Left ventricle myocardium superior (tissue), 1 donor: ENCODE measurements at places on chromosomes 12 and 14. TPM values are rescaled to one million over a fixed set of nuclear protein-coding genes. Genes with fewer than 3 reads are reported as not detected.

DNA sequence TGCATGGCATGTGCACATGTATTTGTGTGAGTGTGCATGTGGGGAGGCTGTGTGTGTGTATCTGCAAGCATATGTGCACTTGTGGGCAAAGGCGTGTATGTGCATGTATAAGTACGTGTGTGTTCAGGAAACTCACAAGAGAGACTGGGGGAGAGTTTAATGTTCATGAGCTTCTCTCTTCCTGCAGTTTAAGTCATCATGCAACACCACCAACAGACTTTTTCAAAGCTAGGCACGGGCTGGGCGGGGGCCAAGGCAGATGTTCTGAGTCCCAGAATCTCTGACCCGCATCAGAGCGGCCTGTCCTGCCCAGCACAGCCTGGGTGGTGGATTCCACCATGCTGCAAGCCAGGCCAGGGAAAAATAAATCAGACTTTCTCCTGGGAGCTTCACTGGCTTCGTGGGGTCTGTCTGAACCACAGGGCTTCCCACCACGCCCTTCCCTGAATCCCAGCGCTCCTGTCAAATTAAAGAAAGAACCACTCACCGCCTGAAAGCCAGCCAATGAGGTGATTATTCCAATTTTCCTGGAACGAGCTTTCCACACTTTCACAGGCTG lies 75.7 kb downstream of the PITPNM2 start:
- DNase-seq, result peak; percentile 58

DNA sequence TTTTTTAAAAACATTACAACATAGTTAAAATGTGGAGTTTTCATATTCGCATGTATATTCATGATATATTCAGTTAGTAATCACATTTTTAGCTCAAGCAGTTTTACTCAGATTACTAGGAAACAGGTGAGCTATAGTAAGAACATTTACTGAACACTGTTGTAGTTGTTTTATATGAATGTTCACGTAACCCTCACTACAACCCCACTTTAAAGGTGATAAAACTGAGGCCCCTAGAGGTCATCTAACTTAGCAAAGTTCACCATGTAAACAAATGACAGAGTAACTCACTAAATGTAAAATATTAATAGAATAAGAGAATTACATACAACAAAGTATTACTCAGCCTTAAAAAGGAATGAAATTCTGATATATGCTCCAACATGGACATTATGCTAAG lies 26.0 kb downstream of the RPAP3 start:
- no peak for DNase-seq

CLECL1 gene
- not detected for total RNA-seq

FBLN5 gene
- 61.7 TPM for total RNA-seq

ARHGEF25 gene
- 11.9 TPM for total RNA-seq

- DNase-seq, result no peak
Measured at GRCh38 chr12:55925870-55926737, 1.6 kb downstream of the PYM1 start.

DNA sequence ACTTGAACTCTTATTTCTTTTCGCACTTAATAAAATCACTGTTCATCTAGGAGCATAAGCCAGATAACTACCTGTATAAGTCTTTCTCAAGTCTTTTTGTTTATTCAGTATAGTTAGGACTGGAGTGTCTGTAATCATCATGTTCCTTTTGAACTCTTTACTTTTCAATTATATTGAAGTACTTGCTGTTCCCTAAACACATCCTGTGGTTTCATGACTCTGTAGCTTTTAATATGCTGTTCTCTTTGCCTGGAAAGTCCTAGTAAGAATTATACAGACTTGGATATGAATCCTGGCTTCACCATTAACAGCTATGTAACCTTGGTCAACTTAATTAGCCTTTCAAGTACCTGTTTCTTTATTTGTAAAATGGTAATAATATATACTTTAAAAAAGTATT lies 88.2 kb downstream of the CCDC91 start:
- no peak for DNase-seq
